Panc1 (cell line): ENCODE measurements at places on chromosomes 16 and 17.
A peak's percentile ranks its signal among the peaks of the same experiment; 100 is the strongest.

DNA sequence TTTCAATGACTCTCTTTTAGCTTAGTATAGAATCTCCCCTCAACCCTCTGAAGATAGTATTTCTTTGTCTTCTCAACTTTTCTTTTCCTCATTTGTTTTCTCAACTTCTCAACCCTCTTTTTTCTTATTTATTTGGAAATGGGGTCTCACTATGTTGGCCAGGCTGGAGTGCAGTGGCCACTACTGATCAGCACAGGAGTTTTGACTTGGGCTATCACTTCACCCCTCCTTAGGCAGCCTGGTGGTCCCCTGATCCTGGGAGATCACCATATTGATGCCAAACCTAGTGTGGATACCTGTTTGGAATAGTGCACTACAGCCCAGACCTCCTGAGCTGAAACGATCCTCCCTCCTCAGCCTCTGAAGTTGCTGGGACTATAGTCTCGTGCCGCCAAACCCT is 79.8 kb downstream of the PITPNC1 start:
- no peak for DNase-seq

- peak; percentile 36 for DNase-seq
Observed at GRCh38 chr16:81647527-81647926, 131.6 kb upstream of the PLCG2 start.

GRCh38 chr17:68141050-68141449 is 105.5 kb downstream of the KPNA2 start:
- no peak for DNase-seq

- no peak for DNase-seq
Observed at GRCh38 chr16:31043352-31043751, 10.0 kb downstream of the STX4 start.

DNA sequence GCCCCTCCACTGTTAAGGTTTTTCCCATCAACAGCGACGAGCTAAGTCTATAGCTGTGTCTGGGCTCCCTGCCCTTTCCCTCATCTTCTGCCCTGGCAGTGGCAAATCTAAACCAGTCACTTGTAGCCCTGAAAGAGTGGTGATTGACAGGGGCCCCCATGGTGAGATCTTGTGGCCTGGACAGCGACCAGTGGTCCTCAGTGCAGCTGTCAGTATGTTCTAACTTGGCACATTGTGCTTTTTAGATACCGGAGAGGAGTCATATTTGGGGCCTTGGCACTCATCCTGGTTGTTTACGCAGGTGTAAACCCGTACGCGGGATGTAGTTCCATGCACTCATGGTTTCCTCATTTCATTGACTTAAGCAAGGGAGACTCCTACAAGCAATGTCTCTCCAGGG is 57.5 kb upstream of the ARHGAP44 start:
- DNase-seq = no peak

DNA sequence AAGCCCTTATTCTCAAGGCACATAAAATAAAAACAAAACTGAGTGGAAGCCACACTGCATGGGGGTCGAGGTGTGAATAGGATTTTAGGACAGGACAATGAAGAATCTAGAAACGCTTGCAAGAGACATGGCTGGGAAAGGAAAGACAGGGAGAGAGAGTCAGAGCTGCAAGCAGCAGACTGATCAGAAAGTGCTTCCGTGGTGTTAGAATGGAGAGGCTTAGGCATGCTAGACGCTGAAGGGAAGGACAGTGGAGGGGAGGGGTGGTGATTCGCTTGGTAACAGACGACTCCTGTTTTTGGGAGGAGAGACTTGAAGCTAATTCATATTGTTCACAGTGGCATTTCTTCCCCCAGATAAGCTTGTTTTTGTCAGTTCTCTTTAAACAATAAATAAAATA is 173.5 kb downstream of the AIPL1 start:
- DNase-seq = no peak

DNA sequence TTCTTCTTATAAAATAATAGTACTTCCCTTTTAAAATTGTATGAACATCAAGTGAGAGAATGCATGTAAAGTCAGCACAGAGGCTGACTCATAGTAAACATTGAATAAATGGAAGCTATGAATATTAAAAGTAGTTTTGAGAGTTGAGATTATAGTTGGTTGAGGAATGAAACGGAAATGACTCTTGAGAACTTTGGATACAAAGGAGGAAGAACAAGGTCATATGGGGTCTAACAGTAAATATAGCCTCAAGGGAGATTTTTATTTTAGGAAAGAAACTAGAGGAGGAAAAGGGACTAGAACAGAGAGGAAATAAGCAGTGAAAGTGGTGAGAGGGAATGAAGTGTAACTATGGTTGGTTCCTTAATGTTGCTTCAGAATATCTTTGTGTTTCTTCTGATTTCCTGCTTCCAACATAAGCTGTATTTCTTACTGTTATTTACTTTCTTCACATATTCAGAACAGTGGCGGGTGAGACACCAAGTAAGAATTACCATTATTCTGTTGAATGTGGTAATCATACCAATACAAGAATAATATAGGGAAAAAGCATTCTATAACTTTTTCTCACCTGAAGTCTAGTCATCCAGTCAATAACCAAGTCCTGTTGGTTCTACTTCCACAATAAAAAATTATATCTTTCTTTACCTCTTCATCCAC is 165.1 kb downstream of the CHD9 start:
- no peak for DNase-seq

- no peak for DNase-seq
Observed at GRCh38 chr17:76265624-76266243, 586 bp downstream of the UBALD2 start.

DNA sequence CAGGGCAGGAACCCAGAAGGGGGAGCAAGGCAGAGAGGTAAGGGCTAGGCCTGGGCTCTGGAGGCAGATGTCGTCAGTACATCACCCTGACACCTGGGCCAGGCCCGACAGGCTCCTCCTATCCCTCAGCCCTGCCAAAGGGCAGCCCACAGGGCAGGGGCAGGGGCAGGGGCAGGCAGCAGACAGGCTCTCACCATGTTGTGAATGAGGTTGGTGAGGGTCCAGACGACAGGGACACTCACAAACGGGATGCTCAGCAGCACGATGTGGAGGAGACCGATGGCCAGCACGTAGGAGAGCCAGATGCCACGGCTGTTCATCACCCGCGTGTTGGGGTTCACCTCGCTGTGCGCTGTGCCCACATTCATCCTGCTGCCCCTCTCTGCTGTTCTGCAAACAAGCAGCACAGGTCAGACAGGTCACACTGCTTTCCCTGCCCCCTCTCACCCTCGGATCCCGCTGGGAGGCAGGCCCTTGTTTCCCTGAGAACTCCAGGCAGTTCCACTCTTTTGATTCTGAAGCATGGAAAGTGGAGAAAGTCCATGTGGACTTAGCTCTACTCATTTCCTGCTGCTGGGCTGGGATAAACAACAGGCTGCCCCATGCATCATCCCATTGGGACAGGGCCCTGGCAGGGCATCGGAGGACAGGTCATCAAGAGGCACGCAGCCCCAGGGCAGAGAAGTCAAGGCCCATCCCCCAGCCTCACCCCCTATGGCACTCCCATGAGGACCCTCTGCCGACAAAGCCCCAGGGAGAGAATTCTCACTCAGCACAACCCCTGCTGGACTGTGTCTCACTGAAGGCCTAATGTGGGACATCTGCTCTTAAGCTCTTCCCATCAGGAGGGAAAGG is 3.3 kb downstream of the ORMDL3 start:
- no peak for DNase-seq

GRCh38 chr16:12628536-12628935 is 175.2 kb downstream of the CPPED1 start:
- DNase-seq = no peak

GRCh38 chr16:31213342-31213741 is 577 bp upstream of the TRIM72 start:
- no peak for DNase-seq

DNA sequence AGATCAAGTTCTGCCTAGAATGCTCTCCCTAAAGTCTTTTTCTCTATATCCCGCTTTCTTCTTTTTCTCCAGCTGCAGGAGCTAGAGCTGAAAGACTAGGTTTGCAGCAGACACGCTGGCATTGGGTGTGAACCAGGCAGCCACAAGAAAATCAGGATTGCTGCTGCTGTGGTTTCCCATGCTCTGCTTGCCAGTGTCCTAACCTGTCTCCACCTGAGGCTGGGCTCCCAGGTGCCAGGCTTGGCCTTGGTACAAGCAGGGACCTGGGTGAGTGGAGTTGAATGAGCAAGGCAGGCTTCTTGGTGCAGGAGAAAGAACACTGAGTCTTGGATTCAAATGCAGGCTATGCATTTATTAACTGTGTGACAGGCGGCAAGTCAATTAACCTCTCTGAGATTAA is 440.3 kb upstream of the MAF start:
- no peak for DNase-seq

DNA sequence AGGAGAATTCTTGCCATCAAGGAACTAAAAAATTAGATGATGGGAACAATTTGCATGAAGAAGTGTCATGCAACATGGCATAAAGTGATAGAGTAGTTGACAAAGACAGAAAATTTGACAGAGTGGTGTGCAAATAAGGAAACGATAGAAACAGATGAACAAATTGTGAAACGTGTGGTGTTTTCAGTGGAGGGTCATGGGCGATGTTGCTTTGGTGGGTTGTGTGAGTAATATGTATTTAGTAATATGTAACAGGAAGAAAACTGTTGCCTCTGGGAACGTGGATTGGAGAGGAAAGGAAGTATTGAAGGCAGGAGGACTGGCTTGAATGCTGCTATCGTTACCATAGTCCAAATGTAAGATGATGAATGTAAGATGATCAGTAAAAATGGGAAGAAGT is 3.6 kb downstream of the COX10 start:
- DNase-seq = no peak

DNA sequence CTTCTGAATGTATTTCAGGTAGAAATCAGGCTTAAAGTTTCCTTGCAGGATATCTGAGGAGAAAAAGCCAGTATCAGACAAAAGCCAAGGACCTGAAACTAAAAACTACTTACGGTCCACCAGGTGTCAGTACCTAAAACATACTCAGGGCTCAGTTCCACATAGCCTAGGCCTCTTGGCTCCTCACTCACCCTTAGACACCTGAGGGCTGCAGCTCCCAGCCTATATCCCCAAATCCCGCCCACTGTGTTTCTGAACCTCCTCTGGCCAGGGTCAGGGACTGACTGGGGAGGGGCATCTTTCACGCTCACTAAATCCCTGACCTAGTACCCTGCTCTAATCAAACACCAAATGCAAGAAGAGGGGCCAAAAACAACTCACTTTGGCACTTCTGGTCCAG is 8.8 kb upstream of the ROGDI start:
- DNase-seq = no peak

DNA sequence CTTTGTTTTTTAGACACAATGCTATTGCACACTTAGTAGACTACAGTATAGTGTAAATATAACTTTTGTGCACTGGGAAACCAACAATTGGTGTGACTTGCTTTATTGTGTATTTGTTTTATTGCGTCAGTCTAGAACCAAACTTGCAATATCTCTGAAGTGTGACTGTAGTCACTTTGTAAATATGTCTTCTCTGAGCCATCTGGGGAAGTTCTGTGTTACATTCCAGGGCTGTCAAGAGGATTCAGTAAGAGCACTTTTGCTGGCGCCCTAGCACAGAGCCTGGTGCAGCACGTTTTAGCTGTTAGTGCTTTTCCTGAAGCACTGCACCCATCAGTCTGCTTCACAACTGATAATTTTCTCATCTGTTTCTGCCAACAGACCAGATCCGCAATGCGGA is 73.2 kb downstream of the NT5M start:
- DNase-seq = peak; percentile 55

GRCh38 chr16:89791278-89791995 is 25.0 kb downstream of the FANCA start:
- no peak for DNase-seq

DNA sequence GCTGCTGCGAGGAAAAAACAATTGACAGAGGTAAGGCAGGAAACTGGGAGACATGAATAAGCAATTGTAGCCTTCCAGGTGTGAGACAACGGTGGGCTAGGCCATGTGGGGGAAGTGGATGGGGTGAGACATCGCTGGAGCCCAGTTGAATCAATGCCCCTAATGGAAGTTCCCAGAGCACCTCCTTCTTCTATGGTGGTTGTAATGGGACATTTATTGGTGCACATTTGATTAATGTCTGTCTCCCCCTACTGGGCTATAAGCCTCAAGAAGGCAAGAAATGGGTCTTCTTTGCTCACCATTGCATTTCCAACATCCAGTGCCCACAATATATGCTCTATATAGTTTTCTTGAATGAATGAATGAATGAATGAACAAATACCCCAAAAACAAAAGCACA is 22.7 kb upstream of the CD300E start:
- peak; percentile 12 for DNase-seq

- no peak for DNase-seq
Observed at GRCh38 chr17:40063901-40064531, 1.3 kb downstream of the THRA start.

DNA sequence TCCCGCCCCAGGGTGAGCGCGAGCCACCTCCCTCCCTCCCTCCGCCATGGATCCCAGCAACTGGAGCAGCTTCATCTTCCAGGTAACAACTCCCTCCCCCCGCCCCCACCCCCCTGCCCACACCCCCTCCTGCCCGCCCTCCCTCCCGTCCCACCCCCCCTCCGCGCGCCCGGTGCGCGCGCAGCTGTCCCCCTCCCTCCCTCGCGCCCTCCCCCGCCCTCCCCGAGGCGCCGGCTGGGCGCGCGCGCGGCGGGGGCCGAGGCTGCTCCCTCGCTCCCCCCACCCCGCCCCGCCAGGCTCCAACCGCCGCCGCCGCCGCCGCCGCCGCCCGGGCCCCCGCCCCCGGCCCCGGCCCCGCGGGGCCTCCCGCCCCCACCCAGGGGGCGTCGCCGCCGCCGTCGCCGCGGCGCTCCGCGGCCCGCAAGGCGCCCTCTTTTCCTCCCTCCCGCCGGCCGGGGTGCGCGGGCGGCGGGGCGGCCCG is at the start of gene MAZ:
Gene MAZ, plus strand, starts transcription at position 431 of the 481 bp plus-strand sequence. CDS start 173 bp downstream, outside the sequence.
- DNase-seq = no peak

- DNase-seq = no peak
Observed at GRCh38 chr17:47297661-47298400, 25.9 kb upstream of the EFCAB13 start.

DNA sequence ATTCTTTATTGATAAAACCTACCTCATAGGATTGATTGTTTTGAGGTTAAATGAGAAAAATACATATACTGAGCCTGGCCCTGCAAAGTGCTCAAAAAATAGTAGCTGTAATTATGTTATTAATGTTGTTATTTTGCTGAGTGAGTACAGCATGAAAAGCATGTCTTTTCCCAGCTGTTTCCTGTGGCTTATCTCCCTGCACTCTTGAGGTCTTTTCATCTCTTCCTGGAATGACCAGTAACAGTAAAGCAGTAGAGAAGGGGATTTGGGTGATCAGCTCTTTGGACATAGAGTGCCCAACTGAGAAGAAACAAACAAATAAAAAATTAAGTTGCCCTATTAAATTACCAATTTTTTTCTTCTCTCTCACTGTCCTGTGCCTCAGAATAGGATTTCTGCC is 53.7 kb downstream of the NFAT5 start:
- DNase-seq = no peak

GRCh38 chr16:83901101-83901500 is 2.2 kb downstream of the MLYCD start:
- DNase-seq = no peak
